Lower lobe of right lung (tissue), 2 donors: ENCODE measurements at places on chromosomes 7 and 10. TPM values are rescaled to one million over a fixed set of nuclear protein-coding genes. Genes with fewer than 3 reads are reported as not detected.

DNA sequence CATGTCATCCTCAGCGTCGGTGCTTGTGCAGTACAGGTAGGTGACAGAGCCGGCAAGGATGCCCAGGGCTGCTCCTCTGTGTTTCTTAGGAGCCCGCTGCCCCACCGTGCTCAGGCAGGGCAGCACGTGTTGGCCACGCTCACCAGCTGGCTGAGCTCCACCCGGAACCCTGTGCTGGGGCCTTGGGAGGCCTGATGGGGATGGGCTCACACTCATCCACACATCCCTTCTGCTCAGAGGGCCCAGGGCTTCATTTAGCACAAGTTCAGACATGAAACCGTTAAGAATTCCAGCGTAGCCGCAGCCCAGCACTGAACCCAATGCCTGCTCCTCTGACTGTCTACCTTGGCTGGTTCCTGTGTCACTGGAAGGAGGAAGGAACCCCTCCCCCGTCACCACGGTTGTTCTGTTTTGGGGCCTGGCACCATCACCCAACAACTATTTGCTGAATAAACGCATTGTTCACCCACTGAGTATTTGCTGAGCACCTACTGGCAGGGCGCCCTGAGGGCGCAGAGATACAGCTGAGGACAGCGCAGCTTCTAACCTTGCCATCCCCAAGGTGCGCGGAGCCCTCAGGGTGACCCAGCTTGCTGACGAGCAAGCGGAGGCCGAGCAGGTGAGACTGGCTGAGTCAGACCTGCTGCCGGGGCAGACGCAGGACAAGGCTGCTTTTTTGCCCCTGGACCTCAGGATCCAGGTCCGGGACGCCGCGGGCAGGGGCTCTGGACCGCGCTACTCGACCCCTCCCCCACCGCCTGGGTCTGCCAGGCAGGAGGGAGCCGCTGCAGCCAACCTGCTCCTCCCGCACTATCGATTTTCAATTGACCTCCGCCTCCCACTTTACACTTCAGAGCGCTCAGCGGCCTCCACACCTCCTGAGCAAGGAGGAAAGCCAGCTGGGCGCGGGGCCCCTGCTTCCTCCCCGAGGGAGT, 50.6 kb upstream of the RET start:
- no peaks in the 10 kb centered on the region for H3K4me1 ChIP-seq
- no peak overlapping the region for H3K27ac ChIP-seq
- H3K36me3 ChIP-seq = no peaks in the 10 kb centered on the region
- H3K4me3 ChIP-seq = no peak overlapping the region

DNA sequence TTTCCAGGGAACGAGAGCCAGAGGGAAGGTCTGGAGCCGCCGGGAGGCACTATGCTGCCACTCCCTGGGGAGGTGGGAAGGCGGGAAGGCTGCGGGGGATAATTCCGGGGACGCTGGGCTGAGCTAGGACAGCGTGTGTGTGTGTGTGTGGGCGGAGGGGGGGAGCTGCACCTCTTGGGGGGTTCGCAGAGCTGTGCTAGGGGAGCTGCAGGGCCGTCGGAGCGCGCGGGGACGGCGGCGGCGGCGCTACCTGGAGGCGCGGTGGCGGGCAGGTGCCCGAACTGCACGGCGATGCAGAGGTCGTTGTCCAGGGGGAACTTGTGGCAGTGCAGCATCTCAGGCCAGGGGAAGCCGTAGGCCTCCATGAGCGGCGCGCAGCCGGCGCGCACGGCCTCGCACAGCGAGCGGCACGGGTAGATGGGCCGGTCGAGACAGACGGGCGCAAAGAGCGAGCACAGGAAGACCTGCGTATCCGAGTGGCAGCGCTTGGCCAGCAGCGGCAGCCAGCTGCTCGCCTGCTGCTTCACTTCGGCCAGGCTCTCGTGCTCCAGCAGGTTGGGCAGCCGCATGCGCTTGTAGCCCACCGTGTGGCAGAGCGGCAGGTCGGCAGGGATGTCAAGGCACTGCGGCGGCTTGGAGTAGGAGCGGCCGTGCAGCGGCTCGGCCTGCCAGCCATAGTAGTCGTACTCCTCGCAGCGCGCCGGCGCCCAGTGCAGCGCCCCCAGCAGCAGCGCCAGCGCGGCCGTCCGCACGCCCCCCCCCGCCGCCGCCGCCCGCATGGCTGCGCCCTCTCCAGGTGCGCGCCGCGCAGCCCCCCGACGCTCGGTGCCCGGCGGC, 526 bp downstream of the SFRP5 start:
- no peak overlapping the region for H3K27ac ChIP-seq
- H3K4me3 ChIP-seq = peak overlapping the region; percentile 35
- peaks cover 44% of the 10 kb centered on the region for H3K27me3 ChIP-seq
- H3K4me1 ChIP-seq = peaks cover 4% of the 10 kb centered on the region
- H3K36me3 ChIP-seq = no peaks in the 10 kb centered on the region

DNA sequence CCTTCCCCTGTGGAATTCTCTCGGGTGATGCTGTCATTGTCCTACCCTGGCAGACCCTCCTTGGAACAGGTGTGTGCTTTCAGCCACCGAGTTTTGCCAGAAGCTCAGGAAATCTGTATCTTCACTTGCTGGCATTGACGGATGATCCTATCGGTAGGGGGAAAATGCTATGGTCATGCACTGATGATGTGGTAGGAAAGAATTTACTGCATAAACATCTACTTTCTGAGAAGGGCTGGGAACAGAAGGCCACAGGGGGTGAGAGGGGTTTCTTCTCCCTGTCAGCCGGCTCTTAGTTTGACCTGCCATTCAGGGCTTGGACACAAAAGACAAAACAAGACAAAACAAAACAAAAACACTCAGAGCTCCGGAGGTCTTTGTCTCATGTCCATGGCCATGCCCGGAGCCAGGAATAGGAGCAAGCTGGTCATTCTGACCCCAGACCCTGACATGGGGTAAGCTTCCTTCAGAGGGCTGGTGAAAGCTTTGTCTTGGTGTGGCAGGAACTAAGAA, 43.6 kb upstream of the CARD11 start:
- no peak overlapping the region for H3K27ac ChIP-seq
- no peaks in the 10 kb centered on the region for H3K27me3 ChIP-seq
- H3K4me1 ChIP-seq = no peaks in the 10 kb centered on the region
- no peaks in the 10 kb centered on the region for H3K36me3 ChIP-seq

- no peaks in the 10 kb centered on the region for H3K4me1 ChIP-seq
- no peaks in the 10 kb centered on the region for H3K27me3 ChIP-seq
- no peaks in the 10 kb centered on the region for H3K36me3 ChIP-seq
- H3K4me3 ChIP-seq = no peak overlapping the region
- no peak for DNase-seq
These were observed 650.5 kb downstream of the SORCS3 start for GRCh38 chr10:105291571-105291970.

TCTN3 gene
- 26.4 TPM for total RNA-seq
